ENCODE measurements at places on chromosomes 6 and 20.

DNA sequence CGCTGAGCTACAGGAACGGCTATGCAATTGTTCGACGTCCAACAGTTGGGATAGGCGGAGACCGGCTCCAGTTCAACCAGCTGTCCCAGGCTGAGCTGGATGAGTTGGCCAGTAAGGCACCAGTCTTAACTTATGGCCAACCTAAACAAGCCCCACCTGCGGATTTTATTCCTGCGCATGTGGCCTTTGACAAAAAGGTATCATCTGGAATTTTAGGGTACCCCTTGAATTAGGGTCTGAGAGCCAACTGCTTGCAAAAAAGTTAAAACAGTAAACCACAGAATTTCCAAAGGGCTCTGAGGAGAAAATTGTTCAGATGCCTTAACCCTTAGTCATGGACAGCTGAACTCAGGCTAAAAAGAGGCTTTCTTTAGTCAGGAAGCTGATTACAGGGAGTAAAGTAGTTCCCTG lies 3.8 kb downstream of the EFHC1 start:
- no peak for DNase-seq

DNA sequence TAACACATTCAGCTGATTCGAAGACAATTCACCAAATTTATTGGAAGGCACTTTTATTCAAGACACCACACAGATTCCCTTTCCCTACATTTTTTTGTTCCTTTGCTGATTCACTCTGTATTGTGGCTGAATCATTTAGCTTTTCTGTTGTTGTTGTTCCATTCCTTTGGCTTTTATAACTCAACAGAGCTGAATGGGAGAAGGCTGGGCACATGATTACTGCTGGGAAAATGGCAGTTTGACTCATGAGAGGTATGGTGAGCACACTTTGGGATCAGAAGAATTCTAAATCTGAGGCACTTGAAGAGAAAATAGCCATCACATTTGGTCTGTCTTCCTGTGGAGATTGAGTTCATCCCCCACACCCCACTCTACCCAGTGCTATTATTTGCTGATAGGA lies 15.7 kb upstream of the SAYSD1 start:
- DNase-seq: no peak

GRCh38 chr20:48605364-48606171 lies 222.2 kb downstream of the PREX1 start:
- DNase-seq: no peak

GRCh38 chr6:85506441-85507093 lies 56.7 kb downstream of the NT5E start:
- DNase-seq: no peak
